ENCODE measurements at places on chromosomes 3 and 15. TPM values are rescaled to one million over a fixed set of nuclear protein-coding genes. Genes with fewer than 3 reads are reported as not detected.

GRCh38 chr15:37823601-37824275 is 110.7 kb upstream of the TMCO5A start:
- no peak overlapping the region for H3K4me3 ChIP-seq
- H3K36me3 ChIP-seq, result no peaks in the 10 kb centered on the region
- no peak for DNase-seq

GRCh38 chr3:55226696-55227095 is 260.4 kb downstream of the WNT5A start:
- H3K27me3 ChIP-seq, result no peaks in the 10 kb centered on the region
- no peaks in the 10 kb centered on the region for H3K4me1 ChIP-seq
- DNase-seq, result no peak

- H3K36me3 ChIP-seq, result no peaks in the 10 kb centered on the region
- no peak overlapping the region for H3K27ac ChIP-seq
- H3K4me3 ChIP-seq, result no peak overlapping the region
- no peaks in the 10 kb centered on the region for H3K27me3 ChIP-seq
- H3K4me1 ChIP-seq, result no peaks in the 10 kb centered on the region
Measured at GRCh38 chr15:88932271-88932874, 19.2 kb upstream of the MFGE8 start.

DNA sequence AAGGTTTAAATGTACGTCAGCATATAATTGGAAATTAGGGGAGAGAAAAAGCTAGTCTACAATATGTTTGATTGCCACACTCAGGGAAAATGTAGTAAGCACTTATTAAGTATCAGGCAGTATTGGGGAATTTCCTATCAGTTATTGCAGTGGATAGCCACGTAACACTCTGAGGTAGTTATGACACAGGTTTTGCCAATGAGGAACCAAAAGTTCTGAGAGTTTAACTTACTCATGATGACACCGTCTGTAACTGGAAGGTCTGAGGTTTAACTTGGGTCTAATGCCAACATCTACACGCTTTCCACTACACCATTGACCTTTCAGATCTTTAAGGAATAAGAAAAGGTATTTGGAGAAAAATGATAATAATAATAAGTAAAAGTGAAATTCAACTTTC is 89.5 kb downstream of the ZMAT3 start:
- no peak overlapping the region for H3K27ac ChIP-seq
- H3K36me3 ChIP-seq, result no peaks in the 10 kb centered on the region
- peaks cover 1% of the 10 kb centered on the region for H3K27me3 ChIP-seq
- no peak overlapping the region for H3K4me3 ChIP-seq
- DNase-seq, result no peak
- H3K4me1 ChIP-seq, result no peaks in the 10 kb centered on the region

DNA sequence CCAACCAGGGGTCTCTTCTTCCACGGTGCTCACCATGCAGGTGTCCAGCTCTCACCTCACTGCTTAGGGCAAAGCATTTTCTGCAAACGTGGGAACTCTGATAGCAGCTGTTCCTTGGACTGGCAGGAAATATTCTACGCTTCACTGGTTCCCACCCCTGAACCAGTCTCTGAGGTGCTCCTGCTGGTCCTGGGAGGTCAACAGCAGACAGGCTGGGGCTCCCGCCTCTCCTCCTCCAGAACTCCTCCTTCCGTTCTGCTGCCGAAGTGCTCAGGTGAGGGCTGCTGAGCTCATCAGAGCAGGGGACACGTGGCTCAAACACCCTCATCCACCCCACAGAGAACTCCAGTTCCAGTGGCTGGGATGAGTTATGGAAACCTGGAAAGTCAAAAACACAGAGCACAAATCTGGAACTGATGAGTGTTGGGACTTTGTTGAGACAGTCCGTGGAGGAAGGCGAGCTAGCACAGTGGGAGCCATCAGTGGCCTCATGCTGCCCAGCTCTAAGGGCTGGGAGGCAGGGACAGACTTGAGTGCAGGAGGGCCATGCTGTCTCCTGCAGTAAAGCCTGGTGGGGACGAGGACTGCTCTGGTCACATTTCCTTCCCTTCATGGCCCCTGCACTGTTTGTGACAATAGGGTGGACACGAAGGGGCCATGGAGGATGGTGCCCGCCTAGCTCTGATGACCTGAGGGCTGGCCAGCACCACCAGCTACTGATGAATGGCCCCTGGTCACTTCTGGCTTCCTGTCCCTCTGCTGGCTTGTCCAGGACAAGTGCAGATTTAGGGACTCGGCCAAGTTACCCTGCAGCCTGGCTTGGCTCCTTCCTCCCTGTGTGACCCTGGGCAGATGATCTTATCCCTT is 137.8 kb downstream of the KLF13 start:
- H3K27ac ChIP-seq, result no peak overlapping the region
- H3K36me3 ChIP-seq, result no peaks in the 10 kb centered on the region
- H3K4me1 ChIP-seq, result no peaks in the 10 kb centered on the region
- no peaks in the 10 kb centered on the region for H3K27me3 ChIP-seq
- no peak for DNase-seq

GRCh38 chr15:75827691-75828090 is 15.6 kb upstream of the UBE2Q2 start:
- H3K4me3 ChIP-seq, result no peak overlapping the region
- H3K4me1 ChIP-seq, result no peaks in the 10 kb centered on the region
- H3K36me3 ChIP-seq, result no peaks in the 10 kb centered on the region
- no peak for DNase-seq

Gene TMCO5A
- total RNA-seq, result not detected

- H3K4me1 ChIP-seq, result no peaks in the 10 kb centered on the region
- peak overlapping the region; percentile 95 for H3K27ac ChIP-seq
- no peaks in the 10 kb centered on the region for H3K27me3 ChIP-seq
- no peaks in the 10 kb centered on the region for H3K36me3 ChIP-seq
Measured at GRCh38 chr15:37098468-37099318, 1.7 kb downstream of the MEIS2 start.

Gene TMEM207
- not detected for total RNA-seq

Gene CYFIP1
- 160 TPM for total RNA-seq

Gene EFCC1
- 1.5 TPM for total RNA-seq

DNA sequence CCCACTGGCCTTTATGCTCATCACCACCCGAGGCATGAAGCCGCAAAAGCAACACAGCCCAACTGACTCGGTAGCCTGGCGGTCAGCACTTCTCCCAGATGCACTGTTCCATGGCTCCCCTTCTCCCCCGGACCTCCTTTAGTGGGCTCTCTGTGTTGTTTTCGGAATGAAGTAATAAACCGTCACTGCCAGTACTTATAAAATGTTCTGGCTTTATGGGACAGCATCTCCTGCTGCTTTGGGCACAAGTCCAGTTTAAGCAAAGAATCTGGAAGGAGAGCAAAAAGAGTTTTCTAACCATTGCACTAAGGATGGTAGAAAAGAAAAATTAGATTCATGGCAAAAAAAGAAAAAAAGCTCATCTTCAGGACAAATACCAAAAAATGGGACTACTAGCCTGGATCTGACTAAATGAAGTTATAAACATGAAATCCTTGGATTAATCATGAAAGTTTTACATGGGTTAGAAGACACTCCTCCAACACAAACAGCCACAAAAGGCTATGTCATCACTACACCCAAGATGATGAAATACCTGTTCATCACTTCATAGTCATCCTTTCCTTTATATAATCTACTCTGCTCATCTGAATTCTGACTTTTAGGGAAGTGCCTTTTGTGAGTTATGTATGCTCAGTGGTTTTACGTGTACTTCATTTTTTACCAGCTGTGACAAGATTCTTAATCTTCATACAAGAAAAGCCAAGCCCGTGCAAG is 89.5 kb upstream of the UBE2E2 start:
- H3K27ac ChIP-seq, result no peak overlapping the region
- DNase-seq, result no peak
- no peaks in the 10 kb centered on the region for H3K36me3 ChIP-seq
- H3K27me3 ChIP-seq, result no peaks in the 10 kb centered on the region

Gene NANOGP8
- total RNA-seq, result 1.5 TPM

Gene KLHL40
- not detected for total RNA-seq

- no peak overlapping the region for H3K4me3 ChIP-seq
- H3K27me3 ChIP-seq, result no peaks in the 10 kb centered on the region
- no peak for DNase-seq
- no peak overlapping the region for H3K27ac ChIP-seq
Measured at GRCh38 chr3:106957029-106957428, 420.2 kb upstream of the CCDC54 start.

- DNase-seq, result peak; percentile 76
- H3K27ac ChIP-seq, result peak overlapping the region; percentile 13
- no peaks in the 10 kb centered on the region for H3K27me3 ChIP-seq
- no peaks in the 10 kb centered on the region for H3K4me1 ChIP-seq
- peak overlapping the region; percentile 50 for H3K4me3 ChIP-seq
Measured at GRCh38 chr15:90956274-90957030, 1.8 kb downstream of the RCCD1 start.

Gene ZIC4
- 0.49 TPM for total RNA-seq

GRCh38 chr3:117305681-117306080 is 596.1 kb downstream of the TUSC7 start:
- H3K36me3 ChIP-seq, result no peaks in the 10 kb centered on the region
- H3K27ac ChIP-seq, result no peak overlapping the region
- H3K27me3 ChIP-seq, result peaks cover 2% of the 10 kb centered on the region
- no peak for DNase-seq
- no peaks in the 10 kb centered on the region for H3K4me1 ChIP-seq

DNA sequence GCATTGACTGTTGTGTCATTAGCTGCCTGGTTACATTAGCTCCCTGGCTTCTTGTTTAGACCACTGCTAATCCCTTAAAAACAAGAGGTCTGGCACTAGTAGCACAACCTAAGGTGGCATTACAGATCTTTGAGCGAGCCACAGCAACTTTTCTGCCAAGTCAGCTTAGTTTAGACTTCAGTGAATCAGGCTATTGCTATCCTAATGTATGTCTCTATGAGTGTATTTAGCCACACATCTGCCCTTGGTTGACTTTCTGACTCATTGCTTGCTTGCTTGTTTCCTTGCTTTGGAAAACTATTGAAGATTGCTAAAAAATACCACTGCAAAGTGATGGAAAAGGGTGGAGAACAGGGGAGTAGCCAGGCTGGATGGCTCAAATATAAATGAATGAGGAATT is 50.2 kb downstream of the CHP1 start:
- no peaks in the 10 kb centered on the region for H3K4me1 ChIP-seq
- H3K27ac ChIP-seq, result no peak overlapping the region
- no peaks in the 10 kb centered on the region for H3K27me3 ChIP-seq
- no peak for DNase-seq

- H3K27ac ChIP-seq, result no peak overlapping the region
- no peaks in the 10 kb centered on the region for H3K36me3 ChIP-seq
- no peak for DNase-seq
- H3K4me1 ChIP-seq, result peaks cover 5% of the 10 kb centered on the region
Measured at GRCh38 chr3:81444817-81445460, 316.5 kb downstream of the GBE1 start.

Gene NR1I2
- not detected for total RNA-seq

- H3K27me3 ChIP-seq, result no peaks in the 10 kb centered on the region
- no peak overlapping the region for H3K27ac ChIP-seq
- H3K4me1 ChIP-seq, result peaks cover 6% of the 10 kb centered on the region
- no peaks in the 10 kb centered on the region for H3K36me3 ChIP-seq
- no peak overlapping the region for H3K4me3 ChIP-seq
Measured at GRCh38 chr3:188021502-188022040, 132.4 kb upstream of the LPP start.

DNA sequence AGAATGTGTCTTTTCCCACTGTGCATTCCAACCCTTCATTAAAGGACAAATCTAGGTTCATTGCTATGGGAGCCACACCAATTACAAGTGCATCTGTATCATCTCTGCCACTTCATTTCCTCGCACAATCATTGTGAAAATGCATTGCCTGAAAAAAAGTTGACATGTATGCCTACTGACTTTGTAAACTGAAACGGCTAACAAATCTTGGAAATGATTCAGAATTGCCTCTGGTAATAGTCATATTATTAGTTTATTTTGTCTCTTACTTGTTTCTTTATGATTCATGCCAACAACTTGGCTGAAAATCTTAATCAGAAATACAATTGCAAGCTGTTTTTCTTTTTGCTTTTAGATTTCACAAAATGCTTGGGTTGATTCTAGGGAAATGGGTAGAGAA is 497.1 kb downstream of the ZIC1 start:
- H3K36me3 ChIP-seq, result no peaks in the 10 kb centered on the region
- H3K27ac ChIP-seq, result no peak overlapping the region
- no peaks in the 10 kb centered on the region for H3K27me3 ChIP-seq
- H3K4me1 ChIP-seq, result no peaks in the 10 kb centered on the region
- DNase-seq, result no peak

Gene PATL2
- 2.2 TPM for total RNA-seq

Gene UTS2B
- total RNA-seq, result 0.78 TPM

GRCh38 chr15:28228096-28228495 is 93.9 kb downstream of the HERC2 start:
- H3K27ac ChIP-seq, result no peak overlapping the region
- no peaks in the 10 kb centered on the region for H3K27me3 ChIP-seq
- H3K36me3 ChIP-seq, result peaks cover 2% of the 10 kb centered on the region
- no peak overlapping the region for H3K4me3 ChIP-seq

- no peaks in the 10 kb centered on the region for H3K4me1 ChIP-seq
- no peaks in the 10 kb centered on the region for H3K27me3 ChIP-seq
- no peak for DNase-seq
- no peak overlapping the region for H3K4me3 ChIP-seq
- no peaks in the 10 kb centered on the region for H3K36me3 ChIP-seq
- peak overlapping the region; percentile 45 for H3K27ac ChIP-seq
Measured at GRCh38 chr3:126685493-126685892, 18.5 kb upstream of the CHCHD6 start.

DNA sequence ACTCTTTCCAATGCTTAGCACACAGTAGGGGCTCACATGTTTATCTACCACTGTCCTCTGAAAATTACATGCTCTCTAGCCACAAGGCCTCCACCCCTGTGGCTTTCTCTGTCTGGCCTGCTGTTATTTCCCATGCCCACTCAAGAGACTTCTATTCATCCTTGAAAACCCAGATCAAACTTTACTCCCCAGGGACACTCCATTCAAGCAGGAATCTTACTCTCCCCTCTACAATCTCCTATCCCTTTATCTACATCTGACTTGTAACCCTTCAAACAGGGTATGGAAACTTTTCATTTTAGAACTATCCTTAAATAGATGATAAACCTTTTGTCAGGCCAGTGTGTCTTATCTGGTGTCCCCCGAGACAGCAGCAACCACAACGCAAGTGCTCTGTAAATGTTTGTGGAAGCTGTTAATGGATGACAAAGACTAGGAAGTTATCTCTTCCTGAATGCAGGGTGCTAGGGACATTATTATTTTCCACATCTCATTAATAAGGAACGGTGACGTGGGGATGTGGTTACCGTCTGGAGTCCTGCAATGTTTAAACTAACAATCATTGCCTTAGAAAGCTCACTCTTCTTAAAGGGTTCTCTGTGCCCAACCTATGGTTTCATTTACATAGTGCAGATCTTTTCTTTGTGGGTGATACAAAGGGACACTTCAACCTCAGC is 322.3 kb downstream of the ARRDC4 start:
- no peak for DNase-seq
- no peak overlapping the region for H3K27ac ChIP-seq
- no peaks in the 10 kb centered on the region for H3K4me1 ChIP-seq
- no peaks in the 10 kb centered on the region for H3K36me3 ChIP-seq
- no peaks in the 10 kb centered on the region for H3K27me3 ChIP-seq

All from aorta (tissue), 5 donors.